ENCODE measurements at places on chromosomes 12 and 14.

GRCh38 chr12:25975682-25976081, 17.2 kb downstream of the RASSF8 start:
- no peak for DNase-seq

DNA sequence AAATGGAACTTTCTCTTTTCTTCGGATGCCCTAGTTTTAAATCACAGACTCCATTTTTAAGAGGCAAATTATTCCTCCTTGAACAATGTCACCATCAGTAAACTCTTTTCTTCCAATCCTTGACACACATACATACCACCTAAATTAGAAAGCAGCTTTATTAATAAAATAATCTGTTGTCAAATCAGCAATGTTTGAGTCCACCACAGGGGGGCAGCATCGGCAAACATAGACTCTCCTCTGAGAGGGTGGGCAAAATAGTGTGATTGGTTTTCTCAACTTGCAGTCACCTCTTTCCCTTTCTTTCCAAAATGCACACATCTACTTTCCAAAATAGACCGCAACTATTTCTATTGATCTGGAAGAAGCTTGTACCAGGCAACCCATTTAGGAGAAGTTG, 438.4 kb upstream of the OR4E1 start:
- DNase-seq: no peak

DNA sequence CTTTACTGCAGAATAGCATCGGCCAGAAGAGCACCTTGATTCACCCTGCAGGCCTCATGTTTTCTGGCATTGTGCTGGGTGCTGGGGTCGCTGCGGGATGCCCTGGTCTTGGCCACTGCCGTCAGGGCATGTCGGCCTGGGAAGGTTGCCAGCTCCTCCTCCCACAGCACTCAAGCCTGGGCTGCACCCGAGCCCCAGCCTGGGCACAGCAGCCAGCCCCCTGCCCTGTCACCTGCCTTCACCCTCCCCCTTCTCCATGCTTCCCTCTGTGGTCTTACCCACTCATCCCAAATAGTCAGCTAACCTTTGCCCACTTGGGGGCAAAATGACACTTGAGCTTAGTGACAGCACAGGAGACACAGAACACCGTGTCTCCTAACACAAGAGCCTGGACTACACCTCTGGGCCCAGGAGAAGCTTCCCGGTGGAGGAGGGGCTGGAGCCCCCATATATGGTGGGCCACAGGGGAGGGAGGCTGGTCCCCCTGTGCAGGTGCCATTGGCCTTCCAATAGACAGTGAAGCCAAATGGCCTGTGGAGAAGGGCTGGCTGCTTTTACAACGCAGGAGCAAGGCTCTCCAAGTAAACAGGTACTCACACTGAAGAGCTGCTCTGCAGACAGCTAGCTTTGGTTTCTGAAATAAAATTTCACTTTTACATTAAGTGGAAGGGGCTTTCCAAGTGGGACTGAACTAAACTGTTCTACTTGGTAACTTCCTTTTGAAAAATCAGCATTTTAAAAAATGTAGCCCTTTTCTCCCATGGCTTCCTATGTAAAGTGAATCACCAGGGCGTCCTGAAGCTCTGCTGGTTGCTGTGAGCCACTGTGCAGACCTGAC, 51.2 kb upstream of the AMN start:
- DNase-seq: no peak

GRCh38 chr14:96231526-96232130, 24.4 kb upstream of the BDKRB1 start:
- DNase-seq: no peak
